ENCODE measurements at places on chromosomes 12 and 14. TPM values are rescaled to one million over a fixed set of nuclear protein-coding genes. Genes with fewer than 3 reads are reported as not detected.

DNA sequence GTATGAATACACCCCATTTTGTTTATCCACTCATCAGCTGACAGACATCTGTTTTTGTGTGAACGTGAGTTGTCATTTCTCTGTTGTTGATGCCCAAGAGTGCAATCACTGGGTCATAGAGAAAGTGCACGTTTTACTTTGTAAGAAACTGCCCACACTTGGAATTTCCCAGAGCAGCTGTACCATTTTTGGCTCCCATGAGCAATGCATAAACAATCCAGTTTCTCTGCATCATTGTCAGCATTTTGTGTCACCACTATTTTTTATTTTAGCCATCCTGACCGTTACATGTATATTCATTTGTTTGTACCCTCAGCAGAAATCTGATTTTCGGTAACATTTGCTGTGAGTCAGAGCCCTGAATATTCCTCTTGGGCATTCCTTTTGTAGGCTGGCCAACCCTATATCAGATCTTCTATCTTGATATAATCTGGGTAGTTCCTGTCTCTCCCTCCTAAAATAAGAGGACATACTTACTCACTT lies 62.7 kb downstream of the RBM19 start:
- no peaks in the 10 kb centered on the region for H3K4me1 ChIP-seq
- peaks cover 6% of the 10 kb centered on the region for H3K36me3 ChIP-seq
- H3K27ac ChIP-seq: no peak overlapping the region
- no peaks in the 10 kb centered on the region for H3K27me3 ChIP-seq
- H3K4me3 ChIP-seq: no peak overlapping the region

DNA sequence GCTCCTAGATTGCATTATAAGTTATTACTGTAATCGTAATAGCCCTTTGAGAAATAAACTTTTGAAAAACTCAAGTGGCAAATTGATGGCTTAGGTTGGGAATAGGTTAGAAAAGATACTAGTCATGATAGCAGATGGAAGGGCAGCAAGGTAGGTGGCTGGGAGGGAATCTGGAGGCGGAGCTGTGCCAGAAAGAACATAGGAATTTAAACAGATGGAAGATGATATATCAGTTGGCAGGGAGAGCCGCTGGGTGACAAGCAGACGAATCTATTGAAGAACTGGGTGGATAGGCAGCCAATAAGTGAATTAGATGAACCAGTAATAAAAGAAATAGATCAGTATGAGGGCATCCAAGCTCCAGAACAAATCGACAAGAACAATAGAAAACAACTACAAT lies 142.1 kb downstream of the CNTN1 start:
- H3K27ac ChIP-seq: no peak overlapping the region
- DNase-seq: no peak
- no peaks in the 10 kb centered on the region for H3K36me3 ChIP-seq
- no peaks in the 10 kb centered on the region for H3K4me1 ChIP-seq

Gene KLHL33
- total RNA-seq: 3.4 TPM

Gene ARHGAP9
- 304 TPM for total RNA-seq

DNA sequence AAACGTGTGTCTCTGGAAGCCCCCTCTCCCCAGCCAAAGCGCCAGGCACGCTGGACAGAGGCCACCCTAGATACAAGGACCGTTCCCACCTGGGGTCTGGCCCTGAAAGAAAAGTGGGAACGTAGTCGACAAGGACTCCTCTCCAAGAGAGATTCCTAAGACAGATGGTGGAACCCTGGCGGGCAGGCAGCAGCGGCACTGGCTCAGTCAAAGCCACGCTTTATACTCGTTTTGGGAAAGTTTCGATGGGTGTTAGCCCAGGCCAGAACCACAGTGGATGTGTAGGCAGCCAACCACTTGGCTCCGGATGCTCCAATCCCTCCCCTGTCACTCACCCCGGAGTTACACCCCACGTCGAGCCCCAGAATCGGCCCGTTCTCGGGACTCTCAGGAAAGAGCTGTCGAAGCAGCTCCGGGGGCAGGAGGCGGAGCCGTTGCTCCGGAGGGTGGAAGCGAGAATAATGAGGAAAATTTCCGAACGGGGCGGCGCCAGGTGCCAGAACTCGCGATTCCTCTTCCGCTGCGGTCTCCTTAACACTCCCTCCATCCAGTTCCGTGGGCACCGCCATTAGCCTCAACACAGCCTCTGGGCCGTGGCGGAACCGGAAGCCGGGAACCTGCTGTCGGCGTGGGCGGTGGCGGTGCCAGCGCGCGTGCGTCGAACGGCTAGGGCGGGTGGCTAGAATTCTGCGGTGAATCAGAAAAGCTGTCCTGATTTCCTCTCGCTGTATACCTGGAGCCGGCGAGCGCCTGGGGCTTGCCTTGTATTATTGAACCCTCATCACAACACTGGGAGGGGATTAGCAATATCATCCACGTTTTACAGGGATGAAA lies at the start of gene BCDIN3D:
Gene BCDIN3D (minus strand): TSS at position 588 of the 834 bp plus-strand sequence. CDS start 19 bp downstream, at position 569.
- H3K4me3 ChIP-seq: peak within 1 kb of the TSS; percentile 92
- peak; percentile 89 for DNase-seq
- peaks cover 11% of the 10 kb centered on the region for H3K36me3 ChIP-seq
- peak within 1 kb of the TSS; percentile 96 for H3K27ac ChIP-seq

GRCh38 chr14:39812532-39813320 lies 380.5 kb upstream of the FBXO33 start:
- no peak for DNase-seq
- H3K4me3 ChIP-seq: no peak overlapping the region
- no peaks in the 10 kb centered on the region for H3K27me3 ChIP-seq
- H3K27ac ChIP-seq: no peak overlapping the region
- no peaks in the 10 kb centered on the region for H3K36me3 ChIP-seq
- H3K4me1 ChIP-seq: no peaks in the 10 kb centered on the region

DNA sequence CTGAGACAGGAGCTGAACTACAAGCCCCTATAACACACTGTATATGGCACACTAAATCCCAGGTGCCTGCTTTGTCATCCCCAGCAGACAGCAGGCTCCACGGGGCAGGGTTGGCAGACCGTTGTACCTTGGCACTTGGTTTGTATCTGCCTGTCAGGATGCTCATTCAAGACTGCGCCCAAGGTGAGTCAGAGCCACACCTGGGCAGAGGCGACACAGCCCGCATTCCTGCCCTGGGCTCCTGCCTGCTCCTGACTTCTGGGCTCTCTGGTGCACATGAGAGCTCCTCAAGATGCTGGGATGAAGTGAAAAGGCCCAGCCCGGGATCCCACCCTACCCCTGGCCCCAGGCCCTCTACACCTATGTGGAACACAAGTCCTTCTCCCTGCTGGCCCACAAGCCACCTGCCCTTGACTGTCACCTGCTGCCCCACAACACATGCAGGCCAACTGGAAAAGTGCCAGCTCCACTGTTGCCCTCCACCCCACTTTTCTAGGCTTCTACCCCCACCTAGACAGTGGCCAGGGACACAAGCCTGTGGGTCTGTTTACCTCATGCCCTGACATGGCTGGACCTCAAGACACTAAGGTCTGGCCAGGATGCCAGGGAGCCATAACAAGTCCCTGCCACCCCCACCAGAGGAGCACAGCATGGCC lies 30.8 kb upstream of the PNMA1 start:
- peak overlapping the region; percentile 84 for H3K4me3 ChIP-seq
- no peak for DNase-seq
- peak overlapping the region; percentile 94 for H3K27ac ChIP-seq
- peaks cover 9% of the 10 kb centered on the region for H3K36me3 ChIP-seq
- H3K27me3 ChIP-seq: no peaks in the 10 kb centered on the region
- H3K4me1 ChIP-seq: peaks cover 86% of the 10 kb centered on the region

Gene C12orf54
- total RNA-seq: not detected

- peaks cover 2% of the 10 kb centered on the region for H3K4me1 ChIP-seq
- H3K4me3 ChIP-seq: no peak overlapping the region
- H3K27ac ChIP-seq: no peak overlapping the region
- no peak for DNase-seq
- H3K36me3 ChIP-seq: peaks cover 43% of the 10 kb centered on the region
These were observed 90.4 kb downstream of the SYNE3 start for GRCh38 chr14:95426116-95426475.

- no peaks in the 10 kb centered on the region for H3K36me3 ChIP-seq
- H3K27me3 ChIP-seq: no peaks in the 10 kb centered on the region
- DNase-seq: no peak
- H3K4me1 ChIP-seq: peaks cover 47% of the 10 kb centered on the region
- peak overlapping the region; percentile 59 for H3K27ac ChIP-seq
These were observed 33.3 kb downstream of the ACTN1 start for GRCh38 chr14:68945585-68946488.

Gene FOXN3
- 101 TPM for total RNA-seq

DNA sequence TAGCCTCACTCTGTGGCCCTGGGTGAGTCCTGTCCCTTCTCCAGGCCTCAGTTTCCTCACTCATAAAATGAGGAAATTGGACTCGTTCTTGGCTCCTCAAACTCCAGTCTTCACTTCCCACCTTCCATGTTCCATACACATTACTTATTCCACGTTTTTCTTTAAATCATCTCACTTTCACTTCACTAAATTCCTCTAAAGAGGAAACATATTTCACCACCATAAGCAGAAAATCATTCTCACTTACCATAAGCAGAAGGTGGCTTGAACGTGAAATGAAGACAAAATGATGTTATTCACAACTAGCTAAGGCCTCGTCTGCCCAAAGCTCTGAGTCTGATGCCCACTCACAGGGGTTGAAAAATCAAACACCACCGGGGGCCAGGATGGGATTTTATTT lies 278.3 kb downstream of the ADGRD1 start:
- no peaks in the 10 kb centered on the region for H3K36me3 ChIP-seq
- peaks cover 12% of the 10 kb centered on the region for H3K27me3 ChIP-seq
- H3K4me3 ChIP-seq: no peak overlapping the region
- H3K27ac ChIP-seq: no peak overlapping the region

GRCh38 chr14:68112442-68112841 lies 292.9 kb downstream of the RAD51B start:
- peaks cover 11% of the 10 kb centered on the region for H3K4me1 ChIP-seq
- H3K27ac ChIP-seq: no peak overlapping the region
- H3K4me3 ChIP-seq: no peak overlapping the region
- H3K27me3 ChIP-seq: no peaks in the 10 kb centered on the region
- DNase-seq: no peak

Gene PROX2
- total RNA-seq: 0.28 TPM

Gene LALBA
- total RNA-seq: not detected

DNA sequence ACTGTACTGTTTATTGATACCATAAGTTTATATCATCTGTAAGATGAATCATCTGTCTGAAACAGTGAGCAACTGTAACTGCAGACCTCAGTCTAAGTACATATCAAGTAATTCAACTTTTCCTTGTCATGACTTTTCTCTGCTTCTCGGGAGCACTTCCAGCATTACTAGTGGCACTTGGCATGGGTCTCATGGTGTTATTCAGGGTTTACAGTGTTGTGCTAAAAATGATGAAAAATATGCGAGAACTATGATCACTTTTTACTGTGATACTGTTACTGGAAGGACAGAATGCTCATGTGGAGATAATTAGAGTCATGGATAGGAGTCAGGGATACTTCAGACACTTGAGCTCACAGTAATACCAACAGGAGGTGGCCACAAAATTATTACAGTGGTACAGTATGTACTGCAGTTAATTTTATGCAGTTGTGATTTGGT lies 8.3 kb downstream of the KTN1 start:
- H3K36me3 ChIP-seq: peaks cover 10% of the 10 kb centered on the region
- H3K4me3 ChIP-seq: no peak overlapping the region
- no peaks in the 10 kb centered on the region for H3K27me3 ChIP-seq
- no peak for DNase-seq
- H3K27ac ChIP-seq: no peak overlapping the region

- peaks cover 38% of the 10 kb centered on the region for H3K4me1 ChIP-seq
- no peaks in the 10 kb centered on the region for H3K27me3 ChIP-seq
- peak; percentile 42 for DNase-seq
- H3K36me3 ChIP-seq: peaks cover 35% of the 10 kb centered on the region
These were observed 647 bp upstream of the ESPL1 start for GRCh38 chr12:53267306-53267998.

DNA sequence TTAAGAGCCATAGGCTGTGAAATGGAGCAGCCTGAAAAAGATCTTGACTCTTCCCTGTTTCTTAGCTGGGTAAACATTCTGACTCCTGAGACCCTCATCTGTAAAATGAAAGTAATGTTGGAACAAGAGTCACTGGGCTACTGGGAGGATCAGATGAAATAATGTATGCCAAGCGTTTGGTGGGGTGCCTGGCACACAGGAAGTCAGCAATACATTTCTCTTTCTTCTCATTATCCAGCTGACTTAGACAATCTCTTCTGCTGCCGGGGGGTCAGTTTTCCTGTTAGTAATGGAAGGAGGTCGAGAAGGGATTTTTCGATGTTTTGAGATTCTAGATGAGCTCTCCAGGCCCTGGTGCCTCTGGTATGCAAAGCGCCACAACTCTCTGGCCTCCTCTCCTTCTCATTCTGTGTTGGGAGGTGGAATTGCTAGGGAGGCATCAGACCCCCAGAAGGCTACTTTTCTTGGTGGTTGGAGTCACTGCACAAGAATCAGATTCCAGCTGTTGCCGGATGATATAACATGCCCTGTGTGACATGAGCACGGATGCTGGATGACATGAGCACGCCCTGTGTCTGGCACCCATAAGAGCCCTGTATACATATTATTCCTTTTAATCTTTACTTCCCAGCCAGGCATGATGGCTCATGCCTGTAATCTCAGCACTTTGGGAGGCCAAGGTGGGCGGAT lies 4.3 kb downstream of the OASL start:
- peak overlapping the region; percentile 88 for H3K27ac ChIP-seq
- peaks cover 43% of the 10 kb centered on the region for H3K36me3 ChIP-seq
- no peaks in the 10 kb centered on the region for H3K27me3 ChIP-seq
- no peak for DNase-seq
- peaks cover 44% of the 10 kb centered on the region for H3K4me1 ChIP-seq

Gene KRT71
- not detected for total RNA-seq

GRCh38 chr12:114682785-114683708 lies 928 bp downstream of the TBX3 start:
- H3K4me1 ChIP-seq: peaks cover 21% of the 10 kb centered on the region
- H3K27ac ChIP-seq: peak overlapping the region; percentile 63
- peaks cover 7% of the 10 kb centered on the region for H3K36me3 ChIP-seq
- peaks cover 84% of the 10 kb centered on the region for H3K27me3 ChIP-seq
- no peak for DNase-seq

DNA sequence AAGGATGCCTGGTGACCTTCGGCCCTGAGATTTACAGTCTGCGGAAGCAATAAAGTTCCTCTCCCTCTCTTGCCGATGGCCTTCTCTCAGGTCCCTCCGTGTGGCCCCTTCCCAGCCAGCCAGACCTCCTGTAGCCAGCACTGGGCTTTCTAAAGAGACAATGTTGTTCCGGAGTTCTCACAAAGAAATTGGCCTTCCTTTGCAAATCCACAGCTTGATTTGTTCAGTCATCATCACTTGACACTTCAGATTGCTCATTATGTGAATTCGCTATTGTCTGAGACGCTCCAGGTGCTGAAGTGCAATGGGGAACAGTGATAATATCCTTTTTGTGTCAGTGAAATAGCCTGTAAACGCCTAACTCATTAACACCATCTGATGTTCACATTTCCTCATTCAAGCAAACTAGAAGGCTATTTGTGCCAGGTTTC lies 43.7 kb upstream of the GPHB5 start:
- no peak for DNase-seq
- H3K27me3 ChIP-seq: peaks cover 24% of the 10 kb centered on the region
- no peak overlapping the region for H3K4me3 ChIP-seq
- no peaks in the 10 kb centered on the region for H3K4me1 ChIP-seq
- H3K27ac ChIP-seq: no peak overlapping the region

- H3K4me3 ChIP-seq: no peak overlapping the region
- no peak for DNase-seq
- no peaks in the 10 kb centered on the region for H3K27me3 ChIP-seq
- H3K4me1 ChIP-seq: peaks cover 4% of the 10 kb centered on the region
- H3K27ac ChIP-seq: no peak overlapping the region
- no peaks in the 10 kb centered on the region for H3K36me3 ChIP-seq
These were observed 2.0 kb downstream of the AMHR2 start for GRCh38 chr12:53425515-53426150.

GRCh38 chr12:127381681-127382080 lies 885.3 kb upstream of the TMEM132C start:
- peaks cover 9% of the 10 kb centered on the region for H3K27me3 ChIP-seq
- H3K27ac ChIP-seq: no peak overlapping the region
- DNase-seq: no peak
- H3K4me1 ChIP-seq: no peaks in the 10 kb centered on the region
- H3K36me3 ChIP-seq: no peaks in the 10 kb centered on the region
- no peak overlapping the region for H3K4me3 ChIP-seq
